ENCODE measurements at places on chromosomes 3 and 15.
A peak's percentile ranks its signal among the peaks of the same experiment; 100 is the strongest.

DNA sequence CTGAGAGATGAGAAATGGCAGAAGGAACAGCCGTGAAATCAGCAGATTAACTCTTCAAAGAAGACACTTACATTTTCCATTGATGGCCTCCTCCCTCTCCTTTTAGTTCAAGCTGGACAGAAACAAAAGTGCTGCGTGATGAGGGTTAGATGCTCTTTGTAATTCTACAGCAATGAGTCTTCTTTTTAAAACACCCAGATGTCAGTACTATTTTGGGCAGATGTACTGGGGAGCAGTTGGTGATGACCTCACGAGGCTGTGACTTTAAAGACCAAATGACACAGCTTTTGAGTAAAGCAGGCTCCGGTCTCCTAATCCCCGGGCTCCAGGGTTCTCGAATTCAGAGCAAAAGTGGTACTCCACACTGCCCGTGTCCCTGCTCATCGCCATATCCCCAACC lies 198.2 kb downstream of the SLCO3A1 start:
- DNase-seq: peak; percentile 4

DNA sequence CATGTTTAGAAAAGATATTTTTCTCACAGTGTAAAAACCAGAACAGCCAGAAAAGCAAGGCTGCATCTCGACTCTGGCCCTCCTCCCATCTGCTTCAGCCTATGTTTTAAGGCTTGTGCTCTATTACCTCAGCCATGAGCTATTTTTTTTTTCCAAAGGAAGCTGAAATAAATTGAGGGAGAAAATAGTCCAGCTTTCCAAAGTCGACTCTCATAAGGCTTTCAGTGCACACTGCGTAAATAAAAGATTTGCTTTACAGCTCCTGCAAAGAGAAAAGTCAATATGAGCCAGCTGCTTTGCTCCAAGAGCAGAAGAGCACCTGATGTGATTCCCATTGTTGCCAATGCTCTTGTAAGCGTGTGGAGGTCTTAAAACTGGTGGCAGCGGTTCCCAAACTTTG lies 26.7 kb downstream of the SCG3 start:
- DNase-seq: no peak

- DNase-seq: peak; percentile 11
Observed at GRCh38 chr15:25422021-25422420, 16.8 kb downstream of the UBE3A start.

DNA sequence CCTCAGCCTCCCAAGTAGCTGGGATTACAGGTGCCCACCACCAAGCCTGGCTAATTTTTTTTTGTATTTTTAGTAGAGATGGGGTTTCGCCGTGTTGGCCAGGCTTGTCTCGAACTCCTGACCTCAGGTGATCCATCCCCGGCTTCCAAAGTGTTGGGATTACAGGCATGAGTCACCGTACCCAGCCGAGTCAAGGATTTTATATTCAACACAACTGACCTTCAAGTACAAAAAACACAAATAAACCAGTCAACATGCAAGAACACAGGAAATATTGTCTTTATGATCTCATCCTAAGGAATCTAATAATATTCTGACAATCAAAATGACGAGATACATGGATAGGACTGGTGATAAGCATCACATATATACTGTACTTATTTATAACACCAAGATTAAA lies 37.9 kb downstream of the TJP1 start:
- DNase-seq: no peak

GRCh38 chr3:14788644-14789043 lies 30.1 kb upstream of the FGD5 start:
- DNase-seq: no peak

DNA sequence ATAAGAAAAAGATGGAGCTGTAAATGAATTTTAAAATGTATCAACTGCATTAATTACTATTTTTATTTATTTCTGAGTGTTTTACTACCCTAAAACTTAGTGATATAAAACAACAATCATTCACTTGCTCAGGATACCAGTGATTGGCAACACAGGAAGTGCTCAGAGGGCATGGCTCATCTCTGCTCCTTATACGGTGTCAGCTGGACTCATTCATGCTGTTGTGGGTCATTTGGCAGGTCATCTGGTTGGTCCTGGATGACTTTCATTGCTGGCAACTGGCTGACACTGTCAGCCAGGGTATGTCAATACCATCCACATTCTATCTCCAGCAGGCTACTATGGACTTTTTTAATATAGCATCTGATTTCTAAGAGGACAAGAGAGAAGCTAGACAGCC lies 689.6 kb upstream of the NECTIN3 start:
- no peak for DNase-seq

GRCh38 chr15:22968366-22968765 lies 11.8 kb downstream of the CYFIP1 start:
- peak; percentile 65 for DNase-seq

DNA sequence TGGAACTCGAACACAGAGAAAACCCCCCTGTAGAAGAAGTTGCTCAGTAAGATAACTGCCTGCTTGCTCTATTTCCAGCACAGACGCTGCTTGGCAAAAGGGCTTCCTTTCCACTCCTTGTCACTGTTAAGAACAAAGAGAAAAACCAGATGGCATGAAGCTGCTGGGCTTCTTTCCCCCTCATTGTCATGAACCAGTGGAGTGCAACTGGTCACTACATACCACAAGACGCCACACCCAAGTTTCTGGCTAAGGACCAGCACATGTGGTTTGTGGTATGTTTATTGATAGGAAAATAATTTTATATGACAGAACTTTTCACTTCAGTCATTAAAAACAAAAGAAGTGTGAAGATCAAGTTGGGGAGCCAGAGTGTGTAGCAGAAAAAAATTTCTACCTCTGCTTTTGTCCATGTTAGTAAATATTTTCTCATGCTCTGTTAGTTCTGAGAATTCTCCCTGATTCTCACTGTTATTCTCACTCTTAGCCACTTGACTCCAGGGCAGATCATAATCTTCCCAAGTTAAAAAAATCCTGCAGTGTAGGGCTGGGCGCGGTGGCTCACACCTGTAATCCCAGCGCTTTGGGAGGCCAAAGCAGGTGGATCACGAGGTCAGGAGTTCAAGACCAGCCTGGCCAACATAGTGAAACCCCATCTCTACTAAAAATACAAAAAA lies 37.9 kb downstream of the CLK3 start:
- DNase-seq: peak; percentile 63

GRCh38 chr3:31573036-31573779 lies 40.5 kb downstream of the STT3B start:
- DNase-seq: no peak

- DNase-seq: no peak
Observed at GRCh38 chr3:18062657-18063025, 320.2 kb upstream of the TBC1D5 start.

DNA sequence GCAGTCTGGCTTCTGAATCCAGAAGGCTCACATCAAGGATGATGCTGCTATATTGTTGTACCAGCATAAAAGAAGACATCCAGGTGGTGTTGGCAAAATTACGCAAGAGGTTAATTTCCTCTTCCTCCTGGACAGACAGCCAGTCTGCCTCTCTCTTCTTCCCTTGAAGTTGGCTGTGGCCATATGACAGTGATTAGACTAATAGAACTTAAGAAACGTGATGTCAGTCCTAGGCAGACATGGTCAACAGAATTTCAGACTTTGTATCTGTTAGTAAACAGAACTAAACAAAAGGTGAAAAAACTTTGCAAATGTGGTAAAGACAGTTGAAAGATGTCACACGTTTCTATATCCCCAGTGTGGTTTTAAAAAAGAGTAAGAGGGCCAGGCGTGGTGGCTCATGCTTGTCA lies 465.2 kb upstream of the NR2F2 start:
- DNase-seq: no peak

DNA sequence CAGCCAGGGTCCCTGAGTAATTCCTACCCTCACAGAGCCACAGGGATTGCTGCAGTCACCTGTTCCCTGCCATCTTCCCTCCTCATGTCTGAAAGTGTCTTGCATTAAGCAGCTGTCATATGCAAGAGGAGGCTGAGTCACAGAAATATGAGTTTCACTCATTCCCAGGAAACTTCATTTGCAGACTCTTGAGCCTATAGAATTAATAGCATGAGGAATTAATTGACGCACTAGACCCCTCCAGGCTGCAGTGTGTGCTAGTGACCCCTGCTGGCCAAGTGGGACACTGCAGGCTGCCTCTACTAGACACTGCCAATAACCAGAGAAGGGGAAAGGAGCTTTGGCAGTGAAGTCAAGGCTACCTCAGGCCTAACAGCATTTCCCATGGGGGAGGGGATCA lies 50.6 kb upstream of the SLC6A1 start:
- DNase-seq: no peak

GRCh38 chr15:29125382-29126207 lies 144.0 kb downstream of the NSMCE3 start:
- DNase-seq: no peak

- no peak for DNase-seq
Observed at GRCh38 chr15:45776772-45777171, 141.9 kb downstream of the SQOR start.

- no peak for DNase-seq
Observed at GRCh38 chr3:24451461-24452099, 43.1 kb downstream of the THRB start.

GRCh38 chr15:93052090-93052879 lies 36.7 kb downstream of the RGMA start:
- DNase-seq: no peak

GRCh38 chr3:129016356-129016719 lies 15.2 kb downstream of the EFCC1 start:
- no peak for DNase-seq

GRCh38 chr3:122186372-122186771 lies 2.9 kb downstream of the CASR start:
- DNase-seq: no peak

DNA sequence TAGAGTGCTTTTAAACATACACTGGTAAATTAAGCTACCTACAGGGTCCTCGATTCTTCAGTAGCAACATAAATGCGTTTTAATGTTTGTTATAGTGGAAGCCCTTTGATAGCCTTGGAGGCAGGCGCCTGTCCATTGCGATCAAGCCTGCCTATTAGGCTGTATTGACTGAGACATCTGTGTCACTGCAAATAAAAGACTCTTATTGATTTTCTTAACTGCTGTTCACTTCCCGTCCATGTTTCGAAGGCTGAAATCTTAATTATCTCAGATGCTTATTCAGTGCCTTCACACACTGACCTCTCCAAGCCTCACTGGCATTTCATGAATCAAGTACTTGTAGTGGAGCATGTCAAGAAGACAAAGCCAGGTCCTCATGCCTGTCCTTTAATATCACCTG lies 51.1 kb downstream of the MAP2K5 start:
- no peak for DNase-seq

DNA sequence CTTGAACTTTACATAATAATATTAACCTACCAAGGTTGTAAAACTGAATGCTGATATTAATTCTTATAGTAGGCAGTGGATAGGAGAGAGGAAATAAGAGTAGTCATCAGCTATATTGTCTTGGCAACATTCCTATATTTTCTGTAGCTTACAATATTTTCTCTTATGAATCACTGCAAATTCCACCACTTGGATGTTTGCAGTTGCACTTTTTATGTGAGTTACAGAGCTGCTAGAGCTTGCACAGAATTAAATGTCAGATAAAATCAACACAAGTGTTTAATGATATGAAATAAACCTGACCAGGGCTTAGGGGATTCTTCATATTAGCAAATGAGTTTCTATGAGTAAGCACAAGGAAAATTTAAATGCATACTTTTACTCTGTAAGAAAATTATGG lies 1710.1 kb downstream of the SI start:
- DNase-seq: peak; percentile 1

GRCh38 chr3:196666001-196666867 lies 26.7 kb downstream of the NRROS start:
- DNase-seq: peak; percentile 40

DNA sequence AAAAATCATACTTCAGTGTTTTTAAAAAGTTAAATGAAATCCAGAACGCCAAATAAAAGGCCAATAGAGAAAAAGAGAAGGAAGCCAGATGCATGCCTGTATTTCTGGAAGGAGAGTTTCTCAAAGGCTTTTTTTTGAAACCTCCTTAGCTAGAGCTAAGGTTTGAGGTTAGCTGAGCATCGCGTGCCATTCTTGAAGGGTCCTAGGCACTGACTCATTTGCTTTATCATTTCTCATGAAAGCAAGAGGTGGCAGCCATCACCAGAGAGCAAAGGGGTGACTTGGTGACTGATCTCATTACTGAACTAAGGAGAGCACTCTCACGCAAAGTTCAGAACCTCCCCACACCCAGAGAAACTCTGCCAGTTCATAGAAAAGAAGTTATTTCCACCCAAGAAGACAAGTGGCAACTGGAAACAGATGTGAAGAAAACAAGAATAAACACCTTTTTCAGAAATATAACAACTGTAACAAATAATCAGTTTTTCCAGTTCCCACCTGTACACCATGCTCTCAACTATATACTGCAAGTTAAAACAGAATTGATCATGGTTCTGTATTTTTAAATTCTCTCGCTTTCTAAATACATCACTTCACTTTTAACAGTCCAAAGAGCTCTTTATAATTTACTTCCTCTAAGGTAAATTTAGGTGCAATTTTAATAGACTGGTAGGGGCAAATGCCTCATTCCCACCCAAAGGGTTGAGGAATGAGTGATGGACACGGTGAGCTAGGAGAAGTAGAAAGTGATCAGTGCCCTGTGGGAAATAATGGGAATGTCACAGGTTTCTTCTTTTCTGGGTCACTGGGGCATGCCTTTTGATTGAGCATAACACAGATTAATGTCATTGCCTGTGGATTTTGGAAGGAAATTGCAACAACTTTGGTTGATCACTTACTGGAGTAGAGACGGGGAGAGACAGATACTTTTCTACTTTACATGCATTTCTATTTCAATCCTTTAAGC lies 24.7 kb downstream of the GPR15 start:
- no peak for DNase-seq

DNA sequence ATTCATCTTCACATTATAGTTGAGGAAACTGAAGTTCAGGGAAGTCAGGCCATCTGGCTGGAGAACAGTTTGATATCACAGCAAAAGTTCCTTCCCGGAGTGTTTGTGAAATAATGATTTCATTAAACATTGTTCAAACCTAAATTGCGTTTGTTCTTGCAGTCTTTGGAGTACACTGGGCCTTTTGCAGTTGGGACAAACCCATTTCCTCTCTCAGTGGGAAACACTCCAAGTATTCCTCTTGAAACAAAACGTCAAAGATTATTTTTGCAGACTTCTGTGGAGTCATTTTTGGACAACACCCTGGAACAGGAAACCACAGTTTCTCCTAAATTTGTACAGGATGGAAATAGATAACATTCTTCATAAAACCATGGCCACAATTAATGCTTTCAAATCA lies 287.5 kb downstream of the PTPRG start:
- peak; percentile 54 for DNase-seq

- DNase-seq: no peak
Observed at GRCh38 chr3:24519368-24520100, 24.9 kb upstream of the THRB start.

- DNase-seq: no peak
Observed at GRCh38 chr3:120762615-120763014, 20.1 kb downstream of the GTF2E1 start.

DNA sequence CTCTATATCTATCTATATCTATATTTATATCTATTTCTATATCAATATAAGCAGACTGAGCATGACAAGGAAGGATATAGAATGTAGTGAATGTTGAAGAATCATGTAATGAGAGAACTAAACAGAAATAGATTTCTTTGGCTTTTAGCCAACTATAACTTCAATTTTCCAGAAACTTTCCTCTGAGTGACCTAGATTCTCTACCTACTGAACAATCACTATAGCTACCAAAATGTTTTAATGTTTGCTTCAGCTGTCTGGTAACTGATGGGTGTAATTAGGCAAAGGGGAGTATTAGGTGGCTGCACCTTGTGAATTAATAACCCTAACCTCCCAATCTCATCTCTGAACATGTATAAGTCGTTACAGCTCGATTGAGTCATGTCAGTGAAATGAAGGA lies 76.4 kb upstream of the ROBO1 start:
- DNase-seq: no peak

- no peak for DNase-seq
Observed at GRCh38 chr3:20071175-20071574, 30.9 kb downstream of the KAT2B start.
